ENCODE measurements at places on chromosomes 5 and 9. TPM values are rescaled to one million over a fixed set of nuclear protein-coding genes. Genes with fewer than 3 reads are reported as not detected.

Gene BRD3OS
- total RNA-seq = 21.4 TPM

Gene TXNDC8
- not detected for total RNA-seq

Gene AFAP1L1
- total RNA-seq = 15.0 TPM

Gene PPP2R2B
- 0.64 TPM for total RNA-seq

Gene TMED9
- 92.8 TPM for total RNA-seq

Gene ARRDC3
- total RNA-seq = 26.0 TPM

Gene ELP1
- total RNA-seq = 30.9 TPM

Gene FOXE1
- total RNA-seq = not detected

Gene FGF1
- total RNA-seq = 3.1 TPM

Gene SPINK13
- not detected for total RNA-seq

Gene ACOT12
- not detected for total RNA-seq

Gene GADD45G
- total RNA-seq = not detected

Gene ZNF608
- total RNA-seq = 18.5 TPM

Data from A375 (cell line).